ENCODE measurements at places on chromosomes 3 and 15.

DNA sequence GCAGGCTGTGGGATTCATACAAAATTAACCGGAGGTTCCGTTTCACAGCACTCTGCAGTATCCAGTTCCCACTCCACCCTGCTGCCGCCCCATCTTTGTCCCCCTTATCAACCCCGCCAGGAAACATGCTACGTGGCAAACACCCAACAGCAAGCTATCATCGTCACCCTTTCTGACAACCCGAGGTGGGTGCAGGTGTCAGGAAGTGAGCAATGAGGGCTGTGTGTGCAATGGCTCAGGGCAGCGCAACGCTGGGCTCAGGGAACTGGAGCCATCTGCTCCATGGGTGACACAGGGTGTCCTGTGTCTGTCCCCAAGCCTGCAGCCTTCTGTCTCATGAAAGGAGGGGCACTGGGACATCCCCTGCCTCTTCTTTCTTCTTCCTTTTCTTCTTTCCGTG is 60.9 kb downstream of the ATP2B2 start:
- no peak for DNase-seq

- no peak for DNase-seq
Observed at GRCh38 chr3:72633534-72633933, 214.7 kb downstream of the SHQ1 start.

- no peak for DNase-seq
Observed at GRCh38 chr3:24367216-24367615, 127.4 kb downstream of the THRB start.

GRCh38 chr3:44079916-44080315 is 161.8 kb upstream of the TOPAZ1 start:
- no peak for DNase-seq

DNA sequence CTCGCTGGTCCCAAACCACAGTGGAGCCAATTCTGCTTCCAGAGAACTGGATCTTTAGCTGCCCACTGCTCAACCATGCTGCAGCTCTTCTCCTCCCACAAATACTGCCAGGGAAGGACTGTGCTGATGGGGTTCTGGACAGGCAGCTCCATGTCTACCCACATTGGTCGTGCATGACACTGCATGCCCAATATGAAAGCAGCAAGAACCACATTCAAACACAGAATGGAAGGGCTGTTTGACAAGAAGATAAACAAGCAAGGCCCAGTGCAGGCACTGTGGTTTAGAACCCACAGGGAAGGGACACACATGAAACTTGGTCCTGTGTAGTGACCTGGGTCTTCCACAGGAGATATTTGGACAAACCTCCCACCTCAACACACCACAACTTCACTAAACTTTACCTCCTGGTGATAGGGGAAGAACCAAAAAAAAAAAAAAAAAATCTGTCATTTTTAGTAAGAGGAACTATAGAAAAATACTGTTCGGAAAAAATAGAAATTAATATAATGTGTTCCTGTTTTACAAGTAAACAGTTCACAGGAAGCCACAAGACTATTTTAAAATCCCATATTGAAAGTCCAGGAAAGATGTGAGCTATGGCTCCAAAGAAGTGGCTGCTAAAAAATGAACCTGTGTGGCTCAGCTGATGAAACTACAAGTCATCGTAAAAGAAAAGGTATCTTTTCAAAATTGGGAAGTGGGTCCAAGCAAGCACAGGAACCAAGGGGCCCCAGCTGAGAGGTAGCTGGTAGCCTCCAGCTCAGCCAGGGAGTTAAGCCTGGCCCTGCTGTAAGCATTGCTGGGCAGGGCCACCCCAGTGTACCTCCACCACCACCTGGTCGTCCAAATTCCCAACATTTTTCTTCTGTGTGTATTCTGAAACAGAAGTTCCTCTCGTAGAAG is 77.7 kb upstream of the ACAN start:
- DNase-seq, result no peak

DNA sequence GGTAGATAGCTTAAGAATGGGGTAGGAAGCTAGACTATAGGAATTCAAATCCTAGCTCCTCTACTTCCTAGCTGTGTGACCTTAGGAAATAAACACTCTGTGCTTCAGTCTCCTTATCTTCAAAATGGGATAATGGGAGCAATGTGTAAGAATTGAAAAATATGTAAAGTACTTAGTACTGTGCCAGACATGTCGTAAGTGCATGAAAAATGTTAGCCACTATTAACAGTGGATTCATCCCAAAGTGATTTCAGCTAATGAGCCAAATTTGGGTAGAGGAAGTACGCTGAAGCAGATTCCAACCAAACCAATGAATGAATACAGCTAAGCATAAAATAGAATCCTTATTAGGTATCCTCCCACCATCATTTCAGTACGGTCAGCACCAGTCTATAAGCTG is 192.1 kb downstream of the RORA start:
- DNase-seq, result no peak

DNA sequence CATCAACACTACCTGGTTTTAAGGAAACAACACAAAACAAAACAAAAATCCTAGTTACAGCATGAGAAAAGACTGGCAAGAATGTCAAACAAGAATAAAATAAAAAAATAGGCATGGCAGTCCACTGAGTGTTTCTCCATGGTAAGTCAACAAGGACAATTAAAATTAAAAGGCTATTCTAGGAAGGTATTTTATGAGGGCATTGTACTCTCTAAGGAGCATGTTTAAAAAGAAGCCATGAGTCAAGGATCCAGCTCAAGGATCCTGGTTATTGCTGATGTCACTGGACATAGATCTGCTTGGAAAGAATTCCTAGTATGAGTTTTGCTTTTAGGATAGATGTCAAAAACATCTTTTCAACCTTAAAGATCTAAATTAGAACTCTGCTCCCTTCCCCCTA is 106.7 kb downstream of the MYO5A start:
- DNase-seq, result no peak

- no peak for DNase-seq
Observed at GRCh38 chr3:15520804-15521572, 518 bp downstream of the COLQ start.

DNA sequence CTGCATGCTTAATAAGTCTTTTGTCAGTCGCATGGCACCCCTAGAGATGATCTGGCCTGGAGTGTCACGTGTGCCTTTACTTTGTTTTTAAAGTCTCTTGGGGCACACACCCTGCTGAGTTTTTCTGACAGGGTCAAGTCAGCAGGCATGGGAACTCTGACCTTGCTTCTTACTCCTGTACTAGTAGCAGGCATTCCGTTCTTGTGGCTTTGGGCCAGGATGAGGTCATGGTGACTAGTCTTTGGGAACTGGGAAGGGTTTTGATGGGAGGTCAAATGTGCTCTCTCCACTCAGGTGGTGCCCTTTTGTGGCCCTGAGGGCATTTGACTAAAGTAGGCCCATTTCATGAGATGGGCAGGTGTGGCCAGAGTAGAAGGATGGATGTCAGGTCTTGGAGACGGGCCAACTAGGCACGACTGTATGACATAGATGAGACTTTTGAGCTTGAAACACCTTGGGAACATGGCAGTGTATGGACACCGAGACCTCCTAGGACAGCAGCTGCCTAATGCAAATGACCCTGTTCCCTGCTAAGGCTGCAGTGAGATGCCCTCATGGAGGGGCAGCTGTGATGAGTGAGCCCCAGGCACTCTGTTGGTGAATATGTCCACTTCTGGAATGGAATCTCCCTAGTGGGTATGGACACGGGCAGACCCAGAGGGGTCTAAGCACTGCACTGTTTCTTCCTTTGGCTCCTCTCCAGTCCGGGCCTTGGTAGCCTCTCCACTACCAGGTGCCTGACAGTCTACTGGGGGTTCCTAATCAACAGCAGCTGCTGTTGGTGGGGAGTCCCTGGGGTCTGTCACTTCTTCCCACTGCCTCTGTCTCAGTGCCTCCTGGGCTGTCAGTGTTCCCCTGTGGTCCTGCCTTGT is 16.4 kb downstream of the SRPRB start:
- no peak for DNase-seq

DNA sequence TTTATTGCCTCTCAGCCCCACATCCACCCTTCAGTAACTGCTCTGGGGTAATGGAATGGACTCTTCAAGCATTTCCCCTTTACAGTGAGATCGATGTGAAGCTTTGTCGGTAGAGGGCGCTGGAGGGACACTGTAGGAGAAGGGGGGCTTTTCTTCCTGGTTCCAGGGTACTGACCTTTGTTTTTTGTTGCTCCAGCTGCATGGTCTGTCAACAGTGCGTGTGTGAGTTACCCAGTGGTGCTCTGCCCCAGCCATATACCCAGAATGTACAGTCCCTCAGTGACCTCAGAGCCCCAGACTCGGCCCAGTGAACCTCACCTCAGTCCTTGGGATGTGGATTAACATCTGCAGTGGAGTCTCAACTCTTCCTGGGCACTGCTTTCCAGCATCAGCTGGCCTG is 180.3 kb upstream of the TSC22D2 start:
- DNase-seq, result no peak

- peak; percentile 77 for DNase-seq
Observed at GRCh38 chr3:46715507-46716175, 2.0 kb downstream of the PRSS50 start.

- DNase-seq, result no peak
Observed at GRCh38 chr3:186427627-186428281, 65.7 kb upstream of the DGKG start.

- no peak for DNase-seq
Observed at GRCh38 chr3:101319531-101319930, 844 bp downstream of the IMPG2 start.

DNA sequence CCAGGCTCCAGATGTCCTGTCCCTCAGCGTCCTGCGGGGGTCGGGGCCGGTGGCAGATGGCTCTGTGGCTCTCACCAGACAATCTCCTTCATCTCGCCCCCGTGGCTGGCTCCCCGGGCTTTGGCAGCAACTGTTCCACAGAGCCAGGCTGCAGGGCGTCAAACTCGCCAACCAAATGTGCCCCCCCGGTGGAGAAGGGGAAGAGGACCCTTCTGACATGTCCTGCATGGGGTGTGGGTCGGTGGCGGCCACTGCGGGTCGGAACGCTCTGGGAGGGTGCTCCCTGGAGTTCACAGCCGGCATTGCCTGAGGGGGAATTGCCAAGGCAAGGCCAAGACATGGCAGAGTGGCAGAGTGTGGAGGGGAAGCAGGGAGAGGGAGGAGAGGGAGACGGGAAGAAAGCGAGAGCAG is 36.0 kb downstream of the BDH1 start:
- peak; percentile 81 for DNase-seq

GRCh38 chr3:6799264-6799915 is 61.5 kb upstream of the GRM7 start:
- DNase-seq, result no peak
